Activated CD4-positive, alpha-beta T cell treated with anti-CD3 and anti-CD28 coated beads, Interleukin-2, Interleukin-4, amounts not matched to agents 100 ng/mL and 50 ng/mL, durations not matched to agents 16 hours and 8 hours (primary cell): ENCODE measurements at places on chromosomes 12 and 14.
A peak's percentile ranks its signal among the peaks of the same experiment; 100 is the strongest.

DNA sequence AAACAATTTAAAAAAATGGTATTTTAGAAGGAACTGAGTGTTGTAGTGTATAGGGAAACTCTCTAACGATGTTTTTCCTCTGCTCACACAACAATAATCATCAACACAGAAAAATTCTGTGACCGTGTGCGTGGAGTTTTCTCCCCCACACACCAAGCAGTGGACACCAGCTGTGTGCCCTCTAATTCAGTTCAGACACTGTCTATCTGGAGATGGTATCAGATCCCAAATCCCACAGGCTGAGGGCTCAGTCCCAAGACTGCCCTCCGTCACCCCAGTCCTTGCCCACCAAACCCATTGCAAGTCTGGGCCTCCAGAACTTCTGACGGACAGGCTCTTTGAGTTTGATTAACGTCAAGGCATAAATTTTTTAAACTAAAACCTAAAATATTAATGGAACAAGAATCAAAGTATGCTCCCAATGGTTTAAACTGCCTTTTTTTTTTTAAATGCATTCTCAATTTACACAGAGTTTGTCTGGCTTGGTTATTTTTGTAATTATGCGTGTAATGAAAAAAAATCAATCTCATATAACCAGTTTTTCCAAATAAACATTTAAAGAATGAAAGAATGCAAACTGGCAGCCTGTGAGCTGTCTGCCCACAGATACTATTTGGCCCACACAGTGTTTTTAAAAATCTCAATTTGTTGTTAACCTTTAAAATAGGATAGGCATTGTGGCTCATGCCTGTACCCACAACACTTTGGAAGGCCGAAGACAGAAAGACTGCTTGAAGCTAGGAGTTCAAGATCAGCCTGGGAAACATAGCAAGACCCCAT is 19.2 kb downstream of the BLTP3B start:
- DNase-seq, result no peak

DNA sequence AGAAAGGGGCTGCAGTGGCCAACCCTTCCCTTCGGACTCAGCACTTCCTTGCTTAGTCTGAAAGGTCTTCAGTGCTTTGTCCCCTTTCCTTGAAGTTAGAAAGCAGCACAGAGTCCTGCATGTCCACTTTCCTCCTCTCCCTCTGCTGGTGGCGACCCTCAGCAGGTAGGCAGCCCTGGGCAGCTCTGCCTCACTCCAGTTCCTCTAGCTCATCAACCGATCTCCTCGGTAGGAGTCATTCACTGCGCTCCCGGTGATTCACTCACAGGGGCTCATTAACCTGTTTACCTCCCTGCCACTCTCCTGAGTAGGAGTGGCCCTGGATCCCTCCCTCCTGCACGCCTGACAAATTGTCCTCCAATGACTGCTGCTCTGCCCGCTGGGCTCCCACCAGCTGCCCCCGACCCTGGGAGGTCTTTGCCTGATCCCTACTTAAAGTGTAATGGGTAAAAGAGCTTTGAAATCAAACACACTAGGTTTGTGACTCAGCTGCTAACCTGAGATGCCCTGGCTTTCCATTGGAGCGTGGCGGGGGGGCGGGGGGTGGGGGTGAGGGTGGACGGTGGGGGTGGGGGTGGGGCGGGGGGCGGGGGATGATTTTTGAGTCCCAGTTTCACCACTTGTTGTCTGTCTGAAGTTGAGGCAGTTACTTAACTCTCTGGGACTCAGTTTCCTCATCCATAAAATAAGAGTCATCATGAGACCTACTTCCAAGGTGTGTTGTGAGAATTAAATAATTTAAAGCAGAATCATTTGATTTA is 4.2 kb downstream of the SCNN1A start:
- no peak for DNase-seq

GRCh38 chr14:68675233-68675577 is 117.7 kb downstream of the ZFP36L1 start:
- DNase-seq, result no peak

DNA sequence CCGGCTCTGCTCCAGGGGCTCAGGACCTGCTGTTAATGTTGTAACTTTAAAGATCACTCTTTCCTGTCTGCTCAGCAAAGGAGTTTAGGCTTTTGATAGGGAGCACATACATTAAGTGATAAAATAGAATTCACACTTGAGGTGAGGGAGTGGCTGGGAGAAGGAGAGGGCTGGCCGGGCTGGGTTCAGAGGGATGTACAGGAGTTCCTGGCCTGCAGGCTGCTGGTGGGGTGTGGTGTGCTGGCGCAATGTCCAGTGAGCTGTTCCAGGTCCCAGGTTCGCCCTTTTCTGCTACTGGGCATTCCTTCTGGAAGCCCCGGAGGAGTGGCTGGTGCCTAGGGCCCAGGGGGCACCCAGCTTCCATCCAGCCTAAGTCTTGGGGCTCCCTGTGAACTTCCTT is 17.8 kb downstream of the KIF26A start:
- no peak for DNase-seq

GRCh38 chr14:88166616-88167015 is 156.5 kb downstream of the KCNK10 start:
- no peak for DNase-seq

GRCh38 chr12:31967539-31967938 is 8.3 kb downstream of the RESF1 start:
- DNase-seq, result no peak

DNA sequence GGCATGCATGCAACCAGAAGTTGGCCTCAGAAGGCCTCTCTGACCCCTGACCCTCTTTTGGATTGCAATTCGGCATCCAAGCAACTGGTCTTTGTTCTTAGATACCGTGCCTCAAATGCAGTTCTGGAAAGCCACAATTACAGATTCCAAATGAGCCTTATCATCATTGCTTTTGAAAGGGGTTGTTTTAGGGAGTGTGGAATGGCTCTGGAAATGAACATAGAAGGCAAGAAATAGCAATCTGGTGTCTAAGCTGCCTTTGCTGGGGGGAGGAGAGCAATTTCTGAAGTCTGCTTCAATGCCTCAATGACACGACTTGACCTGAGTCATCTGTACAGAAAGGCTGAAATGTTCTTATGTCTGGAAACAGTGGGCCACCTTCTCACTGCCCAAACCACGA is 250.1 kb downstream of the NUAK1 start:
- no peak for DNase-seq

GRCh38 chr12:70045514-70045913 is 197.7 kb upstream of the CNOT2 start:
- no peak for DNase-seq

- no peak for DNase-seq
These were observed 22.8 kb upstream of the SLC38A2 start for GRCh38 chr12:46395388-46395787.

DNA sequence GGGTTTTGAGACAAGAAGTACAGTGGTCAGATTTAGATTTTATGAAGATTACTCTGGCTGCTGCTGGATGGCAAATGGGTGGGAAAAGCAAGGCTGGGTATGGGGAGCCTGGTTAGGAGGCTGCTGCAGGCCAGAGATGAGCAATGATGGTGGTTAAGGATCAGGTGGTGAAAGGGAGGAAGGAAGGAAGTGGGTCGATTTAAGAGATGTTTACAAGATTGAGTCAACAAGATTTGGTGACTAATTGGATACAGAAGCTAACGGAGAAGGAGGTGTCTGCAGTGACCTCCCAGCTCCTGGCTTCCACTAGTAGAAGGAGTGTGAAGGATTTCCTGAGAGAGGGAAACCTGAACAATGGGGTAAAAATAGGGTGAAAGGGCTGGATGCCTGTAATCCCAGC is 18.7 kb downstream of the NOS1 start:
- DNase-seq, result peak; percentile 16

DNA sequence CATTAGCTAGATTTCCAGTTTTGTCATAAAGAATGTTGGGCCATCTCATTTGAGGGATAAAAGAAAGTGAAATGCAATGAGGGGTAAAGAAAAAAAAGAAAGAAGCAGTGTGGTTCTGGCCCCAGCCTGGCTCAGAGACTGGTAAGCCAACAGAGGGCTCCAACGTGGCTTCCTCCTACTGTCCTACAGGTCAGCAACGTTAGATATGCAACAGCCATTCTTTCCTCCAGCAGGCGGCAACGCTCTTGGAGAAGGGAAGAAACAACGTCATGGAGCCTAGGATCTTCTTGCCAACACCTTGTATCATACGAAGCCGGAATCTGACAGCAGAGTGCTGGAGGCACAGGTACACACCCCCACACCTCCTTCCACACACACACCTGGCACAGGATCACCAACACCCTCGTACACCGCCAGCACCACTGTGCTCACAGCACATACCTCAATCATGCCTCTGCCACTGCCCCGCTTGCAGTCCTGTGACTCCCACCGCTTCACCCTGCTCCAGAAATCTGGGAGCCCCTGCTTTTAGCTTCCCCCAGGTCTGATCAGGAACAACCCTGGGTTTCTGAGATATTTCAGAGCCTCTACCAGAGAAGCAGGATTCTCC is 102.8 kb downstream of the RPAP3 start:
- DNase-seq, result no peak

DNA sequence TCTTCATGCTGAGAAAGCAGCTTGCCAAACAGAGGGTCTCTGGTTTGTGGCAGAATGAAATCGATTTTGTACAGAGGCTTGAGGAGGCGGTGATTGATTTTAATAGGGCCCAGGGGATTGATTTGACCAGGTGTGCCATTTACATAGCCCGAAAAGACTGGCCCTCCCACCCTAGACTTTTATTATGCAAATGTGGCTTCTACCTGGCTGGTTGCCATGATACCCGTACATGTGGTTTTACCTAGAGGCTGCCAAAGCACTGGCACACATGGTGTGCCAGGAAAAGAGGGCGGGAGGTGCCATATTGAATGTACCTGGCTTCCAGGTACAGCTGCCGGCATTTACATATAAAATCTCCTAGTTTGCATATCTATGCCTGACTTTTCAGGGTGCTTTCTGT is 18.0 kb upstream of the GUCY2C start:
- no peak for DNase-seq

DNA sequence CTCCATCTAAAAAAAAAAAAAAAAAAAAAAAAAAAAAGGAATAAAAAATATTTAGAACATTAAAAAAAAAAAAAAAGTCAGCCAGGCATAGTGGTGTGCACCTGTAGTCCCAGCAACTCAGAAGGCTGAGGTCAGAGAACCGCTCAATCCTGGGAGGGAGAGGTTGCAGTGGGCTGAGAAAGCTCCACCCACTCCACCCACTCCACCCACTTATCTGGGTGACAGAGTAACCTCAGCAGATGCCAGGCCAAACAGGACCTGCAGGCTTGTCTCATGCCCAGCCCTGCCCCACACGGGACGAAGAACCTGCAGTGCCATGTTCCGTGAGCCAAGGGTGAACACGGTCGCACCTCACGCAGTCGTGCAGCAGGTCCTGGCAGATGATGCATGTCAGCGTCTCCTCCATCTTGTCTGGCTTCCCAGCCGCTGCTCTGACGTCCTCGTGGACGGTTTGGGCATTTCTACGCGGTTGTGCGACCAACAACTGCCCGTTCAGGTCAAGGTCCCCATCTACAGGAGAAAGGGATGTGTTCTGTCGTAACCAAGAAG is 28.6 kb downstream of the CHFR start:
- no peak for DNase-seq

DNA sequence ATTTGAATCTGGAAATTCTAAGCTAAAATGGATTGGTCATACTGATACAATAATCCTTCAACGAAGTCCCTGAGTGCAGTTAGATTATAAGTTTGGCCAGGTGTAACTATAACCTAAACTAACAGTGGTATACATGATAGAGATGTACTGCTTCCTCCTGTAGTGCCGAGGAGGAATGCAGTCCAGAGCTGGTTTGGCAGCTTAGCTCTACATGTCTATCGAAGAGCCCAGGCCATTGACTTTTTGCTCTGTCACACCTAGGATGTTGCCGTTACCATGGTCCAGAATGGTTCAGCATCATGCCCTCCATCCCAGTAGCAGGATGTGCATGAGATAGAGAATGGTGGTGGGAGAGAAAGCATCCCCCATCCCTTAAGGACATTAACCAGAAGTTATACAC is 318.1 kb downstream of the ZFP36L1 start:
- DNase-seq, result no peak

DNA sequence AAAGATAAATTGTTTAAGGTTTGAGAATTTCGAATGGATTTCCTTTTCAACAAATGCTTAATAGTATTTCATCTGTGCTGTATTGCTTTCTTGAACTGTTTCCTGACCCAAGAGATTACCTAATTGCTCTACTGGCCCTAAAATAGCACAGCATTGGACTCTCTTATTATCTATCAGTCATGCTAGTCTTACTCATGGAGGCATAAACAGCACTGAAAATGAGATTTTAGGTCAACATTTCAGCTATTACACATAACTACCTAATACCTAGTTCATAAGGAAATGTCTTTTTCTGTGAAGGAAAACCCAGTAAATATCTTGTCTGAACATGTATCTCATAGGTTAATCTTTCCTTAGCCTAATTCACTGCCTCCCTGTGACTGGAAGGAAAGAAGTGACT is 4.3 kb upstream of the ABCD2 start:
- DNase-seq, result no peak

DNA sequence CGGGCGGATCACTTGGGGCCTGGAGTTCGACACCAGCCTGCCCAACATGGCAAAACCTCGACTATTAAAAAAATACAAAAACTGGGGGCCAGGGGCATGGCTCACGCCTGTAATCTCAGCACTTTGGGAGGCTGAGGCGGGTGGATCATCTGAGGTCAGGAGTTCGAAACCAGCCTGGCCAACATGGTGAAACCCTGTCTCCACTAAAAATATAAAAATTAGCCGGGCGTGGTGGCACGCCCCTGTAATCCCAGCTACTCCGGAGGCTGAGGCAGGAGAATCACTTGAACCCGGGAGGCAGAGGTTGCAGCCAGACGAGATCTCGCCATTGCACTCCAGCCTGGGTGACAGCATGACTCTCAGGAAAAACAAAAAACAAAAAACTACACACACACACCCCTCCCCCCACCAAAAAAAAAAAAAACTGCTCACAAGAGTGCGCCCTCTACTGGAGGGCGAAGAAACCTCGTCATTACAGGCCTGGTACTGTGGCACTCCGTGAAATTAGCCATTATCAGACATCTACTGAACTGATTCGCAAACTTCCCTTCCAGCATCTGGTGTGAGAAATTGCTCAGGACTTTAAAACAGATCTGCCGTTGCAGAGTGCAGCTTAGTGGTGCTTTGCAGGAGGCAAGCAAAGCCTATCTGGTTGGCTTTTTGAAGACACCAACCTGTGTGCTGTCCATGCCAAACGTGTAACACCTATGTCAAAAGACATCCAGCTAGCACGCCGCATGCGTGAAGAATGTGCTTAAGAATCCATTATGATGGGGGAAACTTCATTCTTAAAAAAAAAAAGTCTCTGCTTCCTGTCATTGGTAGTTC is 7.7 kb downstream of the PPP1R3E start:
- DNase-seq, result peak; percentile 57

DNA sequence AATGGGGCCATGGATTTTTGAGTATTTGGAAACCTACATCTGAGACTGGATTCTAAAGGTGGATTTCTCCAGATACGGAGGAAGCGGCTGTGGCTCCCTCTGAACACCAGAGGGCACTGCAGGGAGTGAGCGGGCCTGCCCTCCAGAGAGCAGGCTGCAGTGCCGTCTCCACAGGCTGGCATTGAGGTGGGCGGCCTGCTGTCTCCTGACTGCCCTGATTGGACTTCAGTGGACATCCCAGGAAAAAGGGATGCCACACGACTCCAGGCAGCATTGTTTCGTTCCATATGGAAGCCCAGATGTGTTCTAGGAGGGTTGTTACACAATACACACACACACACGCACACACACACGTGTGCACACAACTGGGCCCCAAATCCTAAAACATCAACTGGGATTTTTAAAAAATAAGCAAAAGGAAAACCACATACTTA is 20.9 kb upstream of the ANO2 start:
- DNase-seq, result peak; percentile 46
